Kidney (tissue), 22 donors: ENCODE measurements at places on chromosomes 3 and 15. TPM values are rescaled to one million over a fixed set of nuclear protein-coding genes. Genes with fewer than 3 reads are reported as not detected.
A peak's percentile ranks its signal among the peaks of the same experiment; 100 is the strongest.

DNA sequence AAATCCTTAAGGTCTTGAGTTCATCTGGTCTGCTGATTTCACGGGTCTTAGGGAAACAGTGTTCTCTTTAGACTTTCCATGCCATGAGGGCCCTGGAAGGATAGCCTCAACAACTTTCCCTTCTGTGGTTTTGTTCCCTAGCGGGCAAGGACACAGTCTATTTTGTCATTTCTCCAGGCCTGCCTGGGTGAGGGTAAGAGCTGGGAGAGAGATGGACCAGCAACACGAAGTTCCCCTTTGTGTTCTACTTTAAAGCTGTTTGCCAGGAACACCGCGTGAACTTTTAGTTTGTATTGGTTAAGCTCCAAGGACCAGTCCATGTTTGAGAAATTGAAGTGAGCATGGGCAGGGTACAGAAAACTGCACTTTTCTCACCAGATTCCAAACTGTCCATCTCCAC, 20.9 kb downstream of the ST3GAL6 start:
- no peak overlapping the region for H3K4me3 ChIP-seq
- no peak overlapping the region for H3K27ac ChIP-seq

DNA sequence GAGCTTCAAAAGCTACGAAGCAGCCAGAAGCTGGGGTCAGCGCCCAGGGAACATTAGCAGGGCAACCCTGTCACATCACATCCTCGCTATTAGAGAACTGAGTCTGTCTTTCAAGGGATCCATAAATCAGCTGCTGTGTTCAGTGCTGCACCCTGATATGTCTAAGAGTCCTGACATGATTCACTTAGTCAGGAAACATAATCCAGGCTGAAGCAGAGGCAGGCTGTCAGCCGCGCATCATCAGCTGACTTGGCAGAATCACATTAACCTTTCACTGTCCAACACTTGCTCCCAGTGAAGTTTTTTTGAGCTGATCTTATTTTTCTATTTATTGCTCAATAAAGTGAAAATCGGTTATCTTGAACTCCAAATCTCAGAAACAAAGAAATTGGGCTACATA, 23.5 kb downstream of the MYH15 start:
- H3K27ac ChIP-seq: no peak overlapping the region
- no peaks in the 10 kb centered on the region for H3K36me3 ChIP-seq
- no peaks in the 10 kb centered on the region for H3K4me1 ChIP-seq
- H3K27me3 ChIP-seq: no peaks in the 10 kb centered on the region
- DNase-seq: peak; percentile 60
- H3K4me3 ChIP-seq: no peak overlapping the region

Gene TMEM266
- 0.72 TPM for total RNA-seq

GRCh38 chr15:92847841-92848240, 52.3 kb upstream of the CHD2 start:
- H3K27me3 ChIP-seq: no peaks in the 10 kb centered on the region
- no peak for DNase-seq
- H3K4me1 ChIP-seq: peaks cover 7% of the 10 kb centered on the region
- H3K4me3 ChIP-seq: no peak overlapping the region

GRCh38 chr15:83612898-83613635, 40.9 kb upstream of the ADAMTSL3 start:
- no peaks in the 10 kb centered on the region for H3K36me3 ChIP-seq
- no peaks in the 10 kb centered on the region for H3K27me3 ChIP-seq
- DNase-seq: no peak
- H3K4me3 ChIP-seq: no peak overlapping the region
- H3K4me1 ChIP-seq: no peaks in the 10 kb centered on the region
- H3K27ac ChIP-seq: no peak overlapping the region

Gene CHRNA3
- total RNA-seq: not detected

Gene MYZAP
- 3.3 TPM for total RNA-seq

Gene SLC28A1
- 12.8 TPM for total RNA-seq

- DNase-seq: no peak
- H3K27me3 ChIP-seq: no peaks in the 10 kb centered on the region
- no peak overlapping the region for H3K27ac ChIP-seq
- no peak overlapping the region for H3K4me3 ChIP-seq
Observed at GRCh38 chr15:71518661-71519060, 291.7 kb upstream of the NR2E3 start.

Gene ARRDC4
- total RNA-seq: 48.7 TPM

Gene TMEM212
- total RNA-seq: not detected

Gene ADGRG7
- not detected for total RNA-seq
